Activated naive CD8-positive, alpha-beta T cell treated with anti-CD3 and anti-CD28 coated beads, Interleukin-2, amount 10 ng/mL, durations not matched to agents 7 days and 5 days (primary cell): ENCODE measurements at places on chromosomes 2 and 18.

DNA sequence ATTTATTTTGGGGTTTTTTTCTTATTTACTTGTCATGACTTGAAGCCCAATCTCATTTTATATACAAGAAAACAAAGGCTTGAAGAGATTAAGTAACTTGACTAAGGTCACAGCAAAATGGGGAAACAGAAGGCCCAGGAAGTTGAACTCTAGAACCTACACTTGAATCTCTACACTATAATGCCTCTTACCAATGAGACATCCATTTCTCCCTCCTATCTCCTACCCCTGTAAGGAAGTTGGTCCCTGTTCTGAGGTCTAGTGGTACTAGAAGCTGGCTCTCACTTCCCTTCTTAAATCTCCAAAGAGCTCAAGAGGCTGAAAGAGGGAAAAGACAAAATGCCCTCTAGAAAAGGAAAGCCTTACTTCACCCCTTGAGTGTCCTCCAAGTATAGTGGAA lies 25.5 kb upstream of the IHH start:
- no peak overlapping the region for H3K4me3 ChIP-seq
- no peak for DNase-seq
- H3K4me1 ChIP-seq: peaks cover 15% of the 10 kb centered on the region
- no peak overlapping the region for H3K27ac ChIP-seq
- no peaks in the 10 kb centered on the region for H3K27me3 ChIP-seq
- H3K36me3 ChIP-seq: peaks cover 5% of the 10 kb centered on the region

- peaks cover 9% of the 10 kb centered on the region for H3K4me1 ChIP-seq
- H3K36me3 ChIP-seq: no peaks in the 10 kb centered on the region
- no peak overlapping the region for H3K27ac ChIP-seq
These were observed 208.1 kb downstream of the NCKAP5 start for GRCh38 chr2:133360190-133360589.

DNA sequence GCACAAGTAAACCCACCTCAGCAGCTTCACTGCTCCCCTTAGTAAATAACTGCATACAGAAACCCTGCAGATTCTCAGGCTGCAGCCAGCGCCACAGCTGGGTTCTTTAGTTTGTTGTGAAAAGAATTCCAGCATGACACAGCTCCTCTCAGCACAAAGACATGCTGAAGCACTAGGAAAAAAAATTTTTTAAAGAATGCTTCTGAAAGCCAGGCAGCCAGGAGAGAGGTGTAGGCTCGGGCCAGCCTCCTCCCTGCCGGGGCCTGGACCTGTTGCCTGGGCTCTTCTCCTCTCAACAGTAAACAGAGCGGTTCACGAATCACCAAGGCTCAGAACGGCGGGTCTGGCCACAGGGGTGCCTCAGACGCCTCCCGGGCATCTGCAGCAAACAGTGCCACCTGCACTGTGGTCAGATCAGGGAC lies 95.7 kb upstream of the POU3F3 start:
- H3K4me1 ChIP-seq: no peaks in the 10 kb centered on the region
- DNase-seq: no peak
- no peaks in the 10 kb centered on the region for H3K36me3 ChIP-seq
- peaks cover 12% of the 10 kb centered on the region for H3K27me3 ChIP-seq

- H3K4me3 ChIP-seq: no peak overlapping the region
- no peak overlapping the region for H3K27ac ChIP-seq
- H3K36me3 ChIP-seq: no peaks in the 10 kb centered on the region
- H3K4me1 ChIP-seq: peaks cover 4% of the 10 kb centered on the region
These were observed 74.4 kb upstream of the CTDP1 start for GRCh38 chr18:79604913-79605880.

GRCh38 chr18:70994116-70994515 lies 705.3 kb downstream of the SOCS6 start:
- DNase-seq: no peak
- H3K27ac ChIP-seq: no peak overlapping the region
- no peaks in the 10 kb centered on the region for H3K27me3 ChIP-seq
- H3K4me3 ChIP-seq: no peak overlapping the region
- H3K4me1 ChIP-seq: no peaks in the 10 kb centered on the region
- no peaks in the 10 kb centered on the region for H3K36me3 ChIP-seq
